ENCODE measurements at places on chromosomes 16 and 17. TPM values are rescaled to one million over a fixed set of nuclear protein-coding genes. Genes with fewer than 3 reads are reported as not detected.

GRCh38 chr17:39084558-39084957 is 66.9 kb downstream of the PLXDC1 start:
- no peak for DNase-seq

GRCh38 chr17:27551701-27552248 is 79.2 kb upstream of the LGALS9 start:
- DNase-seq: no peak

- no peak for DNase-seq
Measured at GRCh38 chr16:50360779-50361178, 8.0 kb downstream of the BRD7 start.

DNA sequence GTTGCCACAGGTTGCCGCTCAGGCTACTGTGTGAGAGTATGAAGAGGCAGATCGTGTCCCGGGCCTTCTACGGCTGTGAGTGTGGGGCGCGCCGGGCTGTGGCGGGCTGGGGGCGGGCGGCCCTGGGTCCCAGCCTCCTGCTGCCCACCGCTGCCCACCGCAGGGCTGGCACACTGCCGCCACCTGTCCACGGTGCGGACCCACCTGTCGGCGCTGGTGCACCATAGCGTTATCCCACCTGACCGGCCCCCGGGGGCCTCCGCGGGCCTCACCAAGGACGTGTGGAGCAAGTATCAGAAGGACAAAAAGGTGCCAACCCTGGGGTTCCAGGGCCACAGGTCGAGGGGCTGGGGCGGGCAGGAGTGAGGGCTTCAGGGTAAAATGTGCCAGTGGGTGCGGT is 28.7 kb downstream of the MNT start:
- no peak for DNase-seq

DNA sequence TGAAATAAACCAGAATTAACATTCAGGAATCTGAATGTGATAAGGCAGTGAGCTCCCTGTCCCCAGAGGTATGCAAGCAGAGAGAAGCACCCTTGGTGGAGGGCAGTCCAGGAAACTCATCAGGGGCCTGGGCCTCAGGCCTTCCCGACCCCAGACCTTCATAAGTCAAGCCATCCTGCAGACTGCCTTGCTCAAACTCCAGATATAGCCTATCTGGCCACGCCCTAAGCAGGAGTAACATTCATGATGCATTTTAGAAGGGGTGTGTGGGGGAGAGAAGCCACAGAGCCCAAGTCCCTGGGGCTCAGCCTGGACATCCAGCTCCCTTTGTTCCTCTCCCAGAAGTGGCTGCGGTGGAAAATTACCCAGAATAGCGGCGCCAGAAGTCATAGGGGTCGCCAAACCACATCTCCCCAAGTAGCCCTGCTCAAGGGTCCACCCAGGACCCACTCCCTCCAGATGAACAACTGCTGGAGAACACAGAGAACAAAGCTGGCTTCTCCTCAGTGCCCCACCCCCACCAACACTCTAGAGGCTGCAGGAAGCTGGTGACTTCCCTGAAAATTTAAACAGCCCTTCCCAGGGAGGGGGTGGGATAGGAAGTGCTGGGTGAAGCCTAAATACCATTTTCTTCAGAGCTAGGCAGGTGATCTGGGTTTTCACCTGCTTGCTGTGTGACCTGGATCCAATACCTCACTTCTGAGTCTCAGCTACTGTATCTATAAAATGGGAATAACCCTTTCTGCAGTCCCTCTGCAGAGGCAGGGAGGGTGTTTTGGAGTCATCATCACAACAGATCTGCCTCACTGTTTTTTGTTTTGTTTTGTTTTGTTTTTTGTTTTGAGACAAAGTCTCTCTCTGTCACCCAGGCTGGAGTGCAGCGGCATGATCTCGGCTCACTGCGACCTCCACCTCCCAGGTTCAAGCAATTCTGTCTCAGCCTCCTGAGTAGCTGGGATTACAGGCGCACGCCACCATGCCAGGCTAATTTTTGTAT is 1.5 kb upstream of the SREBF1 start:
- DNase-seq: peak; percentile 72

GRCh38 chr17:42669977-42670788 is 6.6 kb downstream of the PLEKHH3 start:
- no peak for DNase-seq

- DNase-seq: peak; percentile 61
Measured at GRCh38 chr17:75645889-75646637, 12.8 kb downstream of the SMIM5 start.

GRCh38 chr16:82874271-82874670 is 247.5 kb downstream of the CDH13 start:
- no peak for DNase-seq

GRCh38 chr16:1887711-1888354 is 15.9 kb upstream of the MEIOB start:
- no peak for DNase-seq

DNA sequence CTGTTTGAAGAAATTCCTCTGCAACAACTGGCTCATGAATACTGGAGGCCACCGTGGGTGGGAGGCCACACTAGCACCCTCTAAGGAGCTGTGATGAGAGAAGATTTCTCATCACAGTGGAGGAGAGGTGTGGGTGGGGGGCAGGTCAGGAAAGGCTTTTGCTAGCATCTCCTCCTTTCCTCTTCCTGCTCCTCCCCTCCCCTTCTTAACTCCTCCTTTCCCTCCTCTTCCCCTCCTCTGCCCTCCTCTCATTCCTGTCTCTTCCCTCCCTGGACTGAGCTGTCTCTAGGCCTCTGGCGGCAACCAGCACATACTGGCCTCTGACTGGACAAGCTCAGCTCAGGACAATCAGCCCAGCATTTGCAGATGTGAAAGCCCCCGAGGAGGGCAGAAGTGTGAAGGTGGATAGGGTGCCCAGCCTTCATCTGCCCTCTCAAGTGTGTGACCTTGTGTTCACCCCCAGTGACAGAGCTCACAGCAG is 19.0 kb upstream of the LHX1 start:
- no peak for DNase-seq

DNA sequence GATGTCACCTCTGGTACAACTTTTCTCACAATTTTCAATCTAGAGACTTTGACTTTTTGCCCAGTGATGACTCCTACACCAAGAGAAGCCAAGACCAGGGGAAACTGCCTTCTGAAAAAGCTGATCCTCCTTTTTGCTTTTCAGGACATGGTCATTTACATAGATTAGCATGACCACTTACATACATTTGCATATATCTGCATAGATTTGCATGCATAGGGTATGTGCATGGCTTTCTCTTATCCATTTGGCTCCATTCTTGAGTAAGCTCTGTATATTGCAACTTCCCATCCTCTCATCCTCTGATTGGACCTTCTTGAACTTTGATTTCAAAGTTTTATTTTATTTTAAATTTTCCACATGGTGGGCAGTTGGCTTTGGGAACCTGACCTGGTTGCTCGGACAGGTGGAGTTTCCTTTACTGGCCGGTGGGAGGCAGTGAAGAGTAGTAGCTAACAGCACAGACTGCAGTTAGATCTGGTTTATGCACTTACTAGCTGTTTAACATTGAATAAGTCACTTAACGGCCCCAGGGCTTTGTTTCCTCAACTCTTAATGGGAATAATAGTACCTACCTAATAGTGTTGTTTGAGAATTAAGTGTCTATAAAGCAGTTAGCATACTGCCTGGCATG is 92.9 kb downstream of the GPR139 start:
- DNase-seq: no peak

GRCh38 chr17:16352667-16353316 is 477 bp downstream of the CENPV start:
- peak; percentile 9 for DNase-seq

- DNase-seq: no peak
Measured at GRCh38 chr17:37295888-37296287, 79.9 kb upstream of the C17orf78 start.

- no peak for DNase-seq
Measured at GRCh38 chr17:30173649-30174048, 57.0 kb downstream of the NSRP1 start.

- DNase-seq: no peak
Measured at GRCh38 chr17:18933102-18934058, 18.6 kb upstream of the SLC5A10 start.

- no peak for DNase-seq
Measured at GRCh38 chr17:67491681-67492024, 114.6 kb downstream of the PITPNC1 start.

DNA sequence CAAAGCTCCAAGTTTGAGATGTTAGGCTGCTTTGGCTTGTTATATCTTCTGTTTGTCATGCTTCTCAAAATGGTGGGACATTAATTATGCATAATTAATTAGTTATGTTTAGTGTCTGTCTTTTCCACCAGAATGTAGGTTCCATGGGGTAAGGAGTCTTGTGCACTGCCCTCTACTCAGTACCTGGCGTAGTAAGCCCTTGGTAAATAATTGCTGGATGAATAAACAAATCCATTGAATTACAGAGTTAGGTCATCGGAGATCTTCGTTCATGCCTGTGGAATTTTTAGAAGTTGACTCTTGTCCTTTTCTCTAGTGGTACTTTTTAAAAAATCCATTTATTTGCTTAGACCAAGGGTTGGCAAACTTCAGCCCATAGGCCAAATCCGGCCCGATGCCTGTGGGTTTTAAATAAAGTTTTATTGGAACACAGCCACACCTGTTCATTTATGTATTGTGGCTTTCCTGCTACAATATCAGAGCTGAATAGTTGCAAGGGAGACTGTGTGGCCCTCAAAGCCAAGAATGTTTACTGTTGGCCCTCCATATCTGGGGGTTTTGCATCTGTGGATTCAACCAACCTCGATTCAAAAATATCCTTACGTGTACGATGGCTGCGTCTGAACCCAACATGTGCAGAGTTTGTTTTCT is 524.8 kb upstream of the EEF2KMT start:
- no peak for DNase-seq

GRCh38 chr17:17843096-17843495 is 6.3 kb upstream of the SREBF1 start:
- no peak for DNase-seq

GRCh38 chr17:72236980-72237633 is 116.3 kb downstream of the SOX9 start:
- no peak for DNase-seq

DNA sequence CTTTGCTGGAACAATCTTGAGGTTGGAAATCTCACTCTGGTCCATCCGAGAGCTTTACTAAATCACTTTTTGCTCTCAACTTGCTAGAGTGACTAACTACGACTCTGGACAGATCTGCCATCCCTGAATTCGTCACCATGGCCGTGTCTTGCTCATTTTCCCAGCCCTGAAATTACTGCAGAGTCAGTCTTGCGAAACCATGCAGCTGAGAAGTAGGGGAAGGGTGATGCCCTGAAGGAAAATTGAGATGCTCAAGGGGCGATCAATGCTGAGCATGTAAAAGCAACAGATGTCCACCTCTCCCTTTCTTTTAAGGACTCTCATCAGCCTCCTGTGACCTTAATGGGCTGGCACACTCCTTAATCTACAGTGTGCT is 18.8 kb downstream of the PCTP start:
- no peak for DNase-seq

DNA sequence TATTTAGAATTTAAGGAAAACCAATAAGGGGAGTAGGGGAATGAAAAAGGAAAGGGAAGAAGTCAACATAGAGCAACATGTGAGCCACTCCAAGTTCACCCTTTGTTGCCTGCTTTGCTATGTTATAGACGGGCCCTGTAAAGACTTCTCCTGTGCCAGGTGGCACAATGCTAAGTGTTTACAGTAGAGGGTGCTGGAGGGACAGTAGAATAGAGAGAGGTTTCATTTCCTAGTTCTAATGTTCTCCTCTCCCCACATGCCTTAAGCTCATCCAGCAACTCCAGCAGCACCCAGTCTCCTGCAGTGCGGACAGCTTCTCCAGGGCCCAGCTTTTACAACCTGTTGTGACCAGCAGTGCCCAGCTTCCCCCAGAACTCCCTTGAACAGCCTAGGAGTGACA is 468.0 kb downstream of the HS3ST3B1 start:
- no peak for DNase-seq

GRCh38 chr16:74794668-74795067 is 20.0 kb upstream of the FA2H start:
- DNase-seq: no peak

- no peak for DNase-seq
Measured at GRCh38 chr17:62787366-62787765, 20.7 kb downstream of the MARCHF10 start.

GRCh38 chr16:83713597-83713996 is 94.2 kb upstream of the HSBP1 start:
- DNase-seq: no peak

DNA sequence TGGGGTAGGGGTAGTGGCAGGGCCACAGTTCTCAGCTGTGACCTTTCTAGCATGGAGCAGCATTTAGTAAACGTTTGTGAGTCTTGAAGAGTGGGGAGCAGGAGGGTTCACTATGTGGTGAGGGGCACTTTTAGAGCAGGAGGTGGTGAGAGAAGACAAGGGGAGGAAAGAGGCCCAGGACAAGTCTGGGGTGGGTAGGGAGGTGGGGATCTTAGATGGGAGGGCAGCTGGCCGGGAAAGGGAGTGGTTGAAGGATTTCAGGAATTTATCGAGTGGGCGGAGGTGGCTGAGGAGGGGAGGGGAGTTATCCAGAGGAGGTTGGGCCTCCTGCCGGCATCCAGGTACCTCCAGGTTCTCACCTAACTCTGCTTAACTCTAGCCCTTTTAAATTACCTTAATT is 1.9 kb downstream of the CLEC16A start:
- no peak for DNase-seq

GRCh38 chr17:2335726-2336214 is 487 bp downstream of the TSR1 start:
- DNase-seq: no peak

GRCh38 chr17:45425984-45426413 is 6.7 kb downstream of the ARHGAP27 start:
- DNase-seq: no peak

MYL4 gene
- total RNA-seq: not detected

CALB2 gene
- total RNA-seq: 6.9 TPM

TP53TG3E gene
- total RNA-seq: not detected

SEPTIN12 gene
- total RNA-seq: not detected

SLC2A4 gene
- 13.8 TPM for total RNA-seq

CCP110 gene
- total RNA-seq: 20.7 TPM

MMP15 gene
- total RNA-seq: 8.0 TPM

FBXW10B gene
- 5.1 TPM for total RNA-seq

RNF151 gene
- total RNA-seq: not detected

PRSS21 gene
- 33.5 TPM for total RNA-seq

TBC1D3D gene
- not detected for total RNA-seq

FDXR gene
- total RNA-seq: 24.6 TPM

CLDN7 gene
- 42.0 TPM for total RNA-seq

PDILT gene
- total RNA-seq: 2.4 TPM

LAT gene
- 4.7 TPM for total RNA-seq

C16orf54 gene
- 1.1 TPM for total RNA-seq

HIGD1B gene
- not detected for total RNA-seq

All from prostate gland (tissue), 2 donors.